ENCODE measurements at places on chromosomes 13 and 19.
A peak's percentile ranks its signal among the peaks of the same experiment; 100 is the strongest.

- DNase-seq, result no peak
Observed at GRCh38 chr13:41012536-41012935, 6.6 kb downstream of the ELF1 start.

DNA sequence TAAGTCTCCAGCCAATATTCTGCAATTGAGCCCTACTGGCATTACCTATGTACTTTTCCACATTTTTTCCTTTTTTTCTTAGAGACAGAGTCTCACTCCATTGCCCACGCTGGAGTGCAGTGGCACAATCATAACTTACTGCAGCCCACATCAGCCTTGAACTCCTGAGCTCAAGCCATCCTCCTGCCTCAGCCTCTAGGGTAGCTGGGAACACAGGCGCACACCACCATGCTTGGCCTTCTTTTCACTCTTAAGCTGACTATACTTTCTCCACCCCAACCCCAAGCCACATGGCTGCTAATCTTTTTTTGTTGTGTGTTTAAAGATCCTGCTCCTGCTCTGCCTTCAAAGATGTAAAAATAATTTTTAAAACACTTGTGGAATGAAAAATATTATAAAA is 1.6 kb upstream of the LATS2 start:
- no peak for DNase-seq

DNA sequence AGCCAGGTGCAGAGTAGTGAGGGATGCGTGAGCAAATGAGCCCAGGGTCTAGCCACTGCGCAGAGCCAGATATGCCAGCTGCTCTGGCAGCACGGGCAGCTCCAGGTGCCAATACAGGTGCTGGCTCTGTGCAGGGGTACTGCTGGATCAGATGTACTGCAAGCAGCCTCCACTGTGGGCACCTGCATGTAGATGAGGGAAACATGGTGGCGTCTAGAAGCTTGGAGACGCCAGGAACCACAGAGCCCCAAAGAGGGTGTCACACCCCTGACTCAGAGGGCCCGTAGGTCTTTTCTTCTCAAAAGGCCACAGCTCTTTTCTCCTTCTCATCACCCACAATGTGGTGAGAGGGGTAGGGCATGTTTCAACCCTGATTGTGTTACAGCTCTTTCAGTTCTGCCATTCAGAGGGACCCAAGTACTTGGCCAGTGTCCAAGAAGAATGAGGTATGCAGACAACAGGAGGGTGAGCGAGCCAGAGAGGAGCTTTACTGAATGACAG is 244.4 kb upstream of the SLITRK1 start:
- peak; percentile 23 for DNase-seq

DNA sequence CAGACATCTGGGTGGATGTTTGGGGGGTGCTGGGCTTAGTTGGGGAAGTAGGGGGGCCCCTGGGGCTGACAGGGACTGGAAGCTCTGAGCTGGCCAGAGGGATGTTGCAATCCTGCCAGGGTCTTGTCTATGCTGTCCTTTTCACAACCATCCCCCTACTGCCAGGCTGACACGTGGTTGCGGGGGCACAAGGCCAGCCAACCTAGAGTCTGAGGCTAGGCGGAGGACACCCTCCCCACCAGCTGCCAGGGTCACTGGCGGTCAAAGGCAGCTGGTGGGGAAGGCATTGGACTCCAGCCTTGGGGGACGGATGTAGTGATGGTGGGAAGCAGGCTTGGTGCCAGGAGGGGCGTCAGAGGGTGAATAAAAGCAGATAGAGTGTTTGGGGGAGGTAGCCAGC is 1.6 kb upstream of the APOC1 start:
- no peak for DNase-seq

GRCh38 chr19:1725100-1726064 is 27.9 kb upstream of the ONECUT3 start:
- peak; percentile 54 for DNase-seq

DNA sequence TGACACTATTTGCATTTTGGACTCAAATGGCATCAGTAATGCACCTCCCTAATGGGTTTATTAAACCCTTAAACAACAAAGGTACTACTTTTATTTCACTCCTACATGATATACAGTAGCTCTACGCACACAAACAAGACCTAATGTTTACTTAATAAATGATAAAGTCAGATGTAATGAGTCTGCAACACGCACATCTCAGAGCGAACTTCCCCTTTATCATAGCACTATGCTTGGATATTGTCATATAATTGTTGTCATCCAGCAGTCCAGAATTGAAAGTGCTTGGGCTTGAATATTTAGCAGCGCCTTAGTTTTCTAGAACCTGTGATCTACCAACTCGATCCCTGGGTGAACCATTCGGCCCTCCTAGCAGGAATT is 772 bp downstream of the PARP4 start:
- DNase-seq, result no peak

DNA sequence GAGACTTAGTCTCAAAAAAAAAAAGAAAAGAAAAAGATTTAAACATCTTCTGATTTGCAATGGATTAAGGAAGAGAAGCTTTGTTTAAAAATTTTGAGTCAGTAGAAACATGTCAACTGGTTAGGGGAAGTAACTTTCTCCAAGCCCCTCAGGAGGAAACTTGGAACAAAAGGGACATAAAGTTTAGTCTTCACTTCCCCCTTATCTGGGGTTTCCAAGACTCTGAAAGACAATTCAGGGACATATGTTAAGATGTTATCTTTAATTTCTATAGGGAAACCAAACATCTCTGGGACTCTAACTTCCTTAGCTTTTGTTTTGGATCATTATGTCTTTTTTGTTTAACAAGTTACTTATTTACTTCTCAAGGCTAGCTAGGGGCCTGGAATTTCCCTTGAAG is 20.1 kb upstream of the MRI1 start:
- no peak for DNase-seq

- DNase-seq, result peak; percentile 62
Observed at GRCh38 chr19:3671680-3672574, 28.3 kb downstream of the PIP5K1C start.

- DNase-seq, result no peak
Observed at GRCh38 chr19:14886032-14886431, at the start of gene OR7A17. OR7A17 (minus strand) TSS chr19:14886132; CDS start chr19:14881355, 4,777 bp downstream.

DNA sequence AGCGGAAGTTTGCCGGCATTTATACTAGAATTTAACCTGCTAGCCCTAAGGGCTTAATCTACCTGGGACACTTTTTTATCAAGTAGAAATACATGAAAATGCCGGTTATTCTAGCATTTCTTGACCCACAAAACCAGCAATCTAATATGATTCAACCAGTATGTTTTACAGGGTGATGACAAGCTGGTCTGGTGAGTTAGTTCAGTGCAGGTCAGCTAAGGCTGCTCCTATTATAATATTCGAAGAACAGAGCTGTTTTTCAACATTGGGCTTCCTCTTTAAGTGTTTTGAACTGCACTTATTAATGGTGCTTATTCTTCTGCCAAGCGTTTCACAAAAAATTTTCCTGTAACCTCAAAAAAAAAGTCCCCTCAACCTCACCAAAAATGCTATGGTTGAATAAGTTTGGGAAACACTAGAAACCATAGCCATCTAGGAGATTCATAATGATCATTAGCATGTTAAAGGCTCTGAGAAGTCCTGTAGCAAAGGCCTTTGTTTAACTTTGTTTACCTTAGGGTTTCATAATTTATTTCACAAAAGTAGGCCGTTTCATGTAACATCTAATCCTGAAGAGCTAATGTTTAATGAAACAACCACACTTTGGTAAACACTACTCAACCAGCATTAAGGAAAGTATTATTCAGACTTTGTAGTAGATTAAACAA is 526.6 kb downstream of the KLF12 start:
- no peak for DNase-seq

DNA sequence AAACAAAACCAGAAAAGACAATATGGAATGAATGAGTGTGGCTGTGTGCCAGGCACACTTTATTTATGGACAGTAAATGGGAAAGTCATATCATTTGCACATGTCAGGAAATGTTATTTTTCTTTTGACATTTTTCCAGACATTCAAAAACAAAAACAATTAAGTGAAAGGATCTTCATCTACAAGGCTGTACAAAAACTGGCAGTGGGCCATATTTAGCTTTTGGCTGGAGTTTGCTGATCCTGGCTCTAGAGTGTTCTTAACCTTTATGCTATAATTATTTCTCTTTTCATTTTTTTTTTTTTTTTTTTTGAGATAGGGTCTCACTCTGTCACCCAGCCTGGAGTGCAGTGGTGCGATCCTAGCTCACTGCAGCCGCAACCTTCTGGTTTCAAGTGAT is 6.5 kb upstream of the TNFSF9 start:
- DNase-seq, result no peak

- peak; percentile 40 for DNase-seq
Observed at GRCh38 chr13:28805193-28805819, 14.8 kb upstream of the MTUS2 start.

DNA sequence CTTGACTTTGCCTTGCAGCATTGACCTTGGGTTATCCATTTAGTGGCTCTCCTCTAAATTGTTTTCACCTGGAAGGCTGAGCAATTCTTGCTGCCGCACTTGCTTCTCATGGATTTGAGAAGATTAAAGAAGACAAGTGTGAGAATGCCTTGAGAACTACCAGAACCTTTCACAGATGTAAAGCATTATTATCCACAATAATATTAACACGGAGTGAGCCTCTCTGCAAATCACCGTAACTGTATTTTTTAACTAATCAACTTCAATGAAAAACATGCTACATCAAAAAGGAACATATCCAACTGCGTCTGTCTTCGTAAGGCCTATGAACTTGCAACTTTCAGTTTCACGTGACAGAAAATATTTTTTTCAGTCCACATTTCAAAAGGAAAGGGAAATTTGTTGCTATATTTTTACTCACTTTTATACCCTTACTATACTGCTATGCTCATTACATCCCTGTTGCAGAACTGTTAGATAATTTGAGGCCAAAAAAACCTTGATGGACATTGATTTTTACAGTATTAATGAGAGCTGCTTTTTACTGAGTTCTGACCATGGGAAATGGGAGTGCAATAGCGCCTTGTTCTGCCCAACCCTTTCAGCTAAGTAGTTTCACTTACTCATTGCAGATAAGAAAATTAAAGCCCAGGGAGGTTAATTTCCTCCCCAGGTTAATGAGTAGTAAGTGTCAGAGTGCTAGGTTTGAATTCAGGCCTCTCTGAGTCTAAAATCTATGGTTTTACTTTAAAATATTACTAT is 93.8 kb upstream of the RAP2A start:
- no peak for DNase-seq

GRCh38 chr13:30121244-30121643 is 186.1 kb downstream of the KATNAL1 start:
- DNase-seq, result no peak

DNA sequence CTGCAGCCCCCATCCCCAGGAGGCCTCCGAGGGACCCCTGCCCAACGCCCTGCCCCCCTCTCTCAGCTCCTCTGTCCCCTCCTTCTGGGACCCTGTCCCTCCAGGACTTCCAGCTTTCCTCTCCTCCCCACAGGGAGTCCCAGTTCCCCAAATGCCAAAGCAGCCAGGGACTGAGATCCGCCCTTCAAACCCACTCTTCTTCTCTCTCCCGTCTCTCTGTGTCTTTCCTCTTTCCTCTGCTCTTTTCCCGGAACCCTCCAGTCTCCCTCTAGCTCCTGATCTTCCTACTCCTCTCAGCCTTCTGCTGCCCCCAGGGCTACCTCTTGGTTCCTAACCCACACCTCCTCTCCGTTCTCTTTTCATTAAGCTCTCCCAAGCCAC is 377 bp downstream of the CA11 start:
- DNase-seq, result no peak

GRCh38 chr13:106260352-106260751 is 275.1 kb downstream of the EFNB2 start:
- no peak for DNase-seq

GRCh38 chr13:21014502-21015170 is 46.8 kb downstream of the LATS2 start:
- peak; percentile 90 for DNase-seq

GRCh38 chr19:51779703-51780102 is 15.3 kb upstream of the FPR3 start:
- no peak for DNase-seq

GRCh38 chr19:33773704-33774624 is 22.7 kb upstream of the KCTD15 start:
- no peak for DNase-seq

DNA sequence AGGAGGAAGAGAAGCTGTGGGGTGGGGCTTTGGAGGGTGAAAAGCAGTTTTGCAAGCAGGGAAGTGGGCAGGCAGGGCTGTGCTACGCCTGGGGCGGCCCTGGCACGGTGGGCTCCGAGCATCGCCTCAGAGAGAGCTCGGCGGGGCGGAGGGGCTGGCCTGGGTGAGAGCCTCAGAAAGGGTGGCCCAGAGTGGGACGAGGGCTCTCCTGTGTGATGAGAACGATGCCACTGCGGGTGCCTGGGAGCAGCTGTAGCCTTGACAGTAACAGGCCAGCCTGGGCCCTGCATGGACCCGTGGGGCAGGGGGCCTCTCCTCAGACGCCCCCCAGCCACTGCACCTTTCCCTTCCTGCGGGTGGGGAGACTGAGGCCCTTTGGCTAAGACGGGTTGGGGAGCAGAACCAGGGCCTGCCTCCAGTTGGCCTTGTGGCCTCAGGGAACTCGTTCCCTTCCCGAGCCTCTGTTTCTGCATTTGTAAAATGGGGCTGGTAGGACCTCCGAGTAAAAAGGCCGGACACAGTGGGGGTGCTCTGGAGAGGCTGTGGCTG is 27.6 kb downstream of the PIAS4 start:
- no peak for DNase-seq

Data from choroid plexus epithelial cell (primary cell).